ENCODE measurements at places on chromosomes 7 and 10.
A peak's percentile ranks its signal among the peaks of the same experiment; 100 is the strongest.

- no peak for DNase-seq
Observed at GRCh38 chr10:3877211-3878000, 92.4 kb upstream of the KLF6 start.

GRCh38 chr10:14389981-14390590 lies 59.4 kb upstream of the FRMD4A start:
- DNase-seq, result no peak

- no peak for DNase-seq
Observed at GRCh38 chr7:70583965-70584883, 547.7 kb upstream of the GALNT17 start.

- DNase-seq, result peak; percentile 63
Observed at GRCh38 chr7:72493850-72494661, 81.9 kb upstream of the CALN1 start.

GRCh38 chr7:101746314-101746713 lies 71.1 kb upstream of the CUX1 start:
- DNase-seq, result no peak

GRCh38 chr7:70707823-70708243 lies 424.1 kb upstream of the GALNT17 start:
- no peak for DNase-seq

GRCh38 chr10:6586501-6586900 lies 6.4 kb upstream of the PRKCQ start:
- DNase-seq, result no peak

GRCh38 chr10:73032536-73032935 lies 64.1 kb downstream of the P4HA1 start:
- DNase-seq, result no peak
